ENCODE measurements at places on chromosomes 4 and X. TPM values are rescaled to one million over a fixed set of nuclear protein-coding genes. Genes with fewer than 3 reads are reported as not detected.

Gene VCX3A
- not detected for total RNA-seq

Gene SYNPO2
- 3,168 TPM for total RNA-seq

DNA sequence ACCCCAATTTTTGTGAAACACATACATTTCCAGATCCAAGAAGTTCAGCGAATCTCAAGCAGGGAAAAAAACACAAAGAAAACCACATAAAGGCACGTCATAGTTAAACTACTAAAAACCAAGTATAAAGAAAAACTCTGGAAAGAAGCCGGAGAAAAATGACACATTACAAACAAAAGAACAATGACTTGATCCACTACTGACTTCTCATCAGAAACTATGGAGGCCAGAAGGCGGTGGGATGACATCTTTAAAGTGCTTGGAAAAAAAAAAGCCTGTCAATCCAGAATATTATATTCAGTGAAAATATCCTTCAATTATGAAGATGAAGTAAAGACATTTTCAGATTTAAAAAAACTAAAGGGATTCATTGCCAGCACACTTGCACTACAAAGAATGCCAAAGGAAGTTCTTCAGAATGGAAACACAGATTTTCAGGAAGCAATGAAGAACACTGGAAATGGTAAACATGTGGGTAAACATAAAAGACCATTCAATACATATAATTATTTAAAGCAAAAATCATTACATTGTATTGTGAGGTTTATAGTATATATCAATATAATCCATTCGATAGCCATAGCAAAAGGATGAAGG is 32.6 kb upstream of the PPP2R2C start:
- ATAC-seq, result no peak

DNA sequence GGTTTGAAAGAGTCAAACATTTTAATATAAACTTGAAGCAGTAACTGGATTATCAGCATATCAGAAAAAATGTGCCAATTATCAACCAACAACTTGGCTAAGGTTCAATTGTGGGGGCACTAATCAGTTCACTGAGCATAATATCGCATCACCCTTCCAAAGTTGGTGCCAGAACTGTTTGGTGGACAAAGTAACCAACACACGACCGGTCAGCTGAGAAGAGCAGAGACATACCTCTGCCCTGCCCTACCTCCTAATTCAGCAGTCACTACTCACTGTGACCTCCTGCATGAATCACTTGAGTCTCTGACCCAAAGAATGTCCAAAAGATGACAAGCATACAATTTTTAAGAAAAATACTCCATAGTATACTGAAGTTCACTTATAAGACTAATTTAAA is 53.2 kb downstream of the TSPAN5 start:
- ATAC-seq, result no peak

Data from gastroesophageal sphincter (tissue), 4 donors.